T-helper 9 cell (primary cell): ENCODE measurements at places on chromosomes 3 and 15.

DNA sequence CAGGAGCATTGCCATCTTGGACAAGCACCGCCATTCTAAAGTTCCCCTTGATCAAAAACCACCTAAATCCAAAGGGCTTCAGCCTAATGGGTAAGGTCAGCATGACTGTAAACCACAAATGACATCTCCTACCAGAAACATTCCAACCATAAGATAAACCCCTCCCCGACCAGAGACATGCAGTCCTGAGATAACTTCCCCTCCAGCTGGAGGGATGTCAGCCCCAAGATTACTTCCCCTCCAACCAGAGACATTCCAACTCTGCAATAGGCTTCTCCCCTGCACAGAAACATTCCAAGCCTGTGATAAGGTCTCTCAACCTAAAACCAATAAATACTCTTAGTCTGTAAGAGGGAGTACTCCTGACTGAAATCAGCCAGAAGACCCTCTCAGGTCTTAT lies 62.7 kb upstream of the DNAJC19 start:
- no peak for DNase-seq

GRCh38 chr3:124815781-124816180 lies 71.4 kb downstream of the ITGB5 start:
- no peak for DNase-seq

DNA sequence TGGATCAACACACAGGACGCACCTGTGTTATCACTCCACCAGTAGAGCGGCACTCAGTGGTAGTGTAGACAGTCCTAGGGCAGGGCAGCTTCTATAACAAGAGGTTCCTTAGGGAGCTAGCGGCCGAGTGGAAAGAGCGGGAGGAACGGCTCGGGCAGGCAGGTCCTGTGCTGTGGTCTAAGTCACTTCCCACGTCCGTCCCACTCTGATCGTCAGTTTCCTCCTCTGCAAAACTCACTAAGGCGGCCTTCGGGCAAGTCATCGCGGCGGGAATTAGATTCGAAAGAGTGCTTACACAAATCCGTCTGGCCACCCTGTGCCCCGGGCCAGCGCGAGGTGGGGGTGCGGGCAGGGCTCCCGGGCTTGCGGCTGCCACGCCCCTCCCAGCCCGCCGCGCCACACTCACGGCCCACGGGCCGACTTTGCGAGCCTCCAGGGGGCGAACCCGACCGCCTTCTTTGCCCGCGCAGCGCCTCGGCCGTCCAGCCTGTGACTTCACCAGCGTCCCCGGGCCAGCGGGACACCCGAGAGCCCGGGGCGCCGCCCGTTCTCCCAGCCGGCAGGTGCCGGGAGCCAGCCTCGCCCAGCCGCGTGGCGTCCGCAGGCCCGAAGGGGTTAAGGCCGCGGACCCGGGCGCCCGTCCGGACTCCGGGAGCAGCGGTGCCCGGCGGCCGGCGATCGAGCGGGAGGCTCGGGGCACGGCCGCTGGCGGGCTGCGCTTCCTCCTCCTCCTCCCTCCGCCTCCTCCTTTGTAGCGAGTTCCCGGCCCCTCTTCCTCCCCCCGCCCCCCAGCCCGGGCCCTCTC lies 416 bp upstream of the CORO2B start:
- DNase-seq, result no peak

DNA sequence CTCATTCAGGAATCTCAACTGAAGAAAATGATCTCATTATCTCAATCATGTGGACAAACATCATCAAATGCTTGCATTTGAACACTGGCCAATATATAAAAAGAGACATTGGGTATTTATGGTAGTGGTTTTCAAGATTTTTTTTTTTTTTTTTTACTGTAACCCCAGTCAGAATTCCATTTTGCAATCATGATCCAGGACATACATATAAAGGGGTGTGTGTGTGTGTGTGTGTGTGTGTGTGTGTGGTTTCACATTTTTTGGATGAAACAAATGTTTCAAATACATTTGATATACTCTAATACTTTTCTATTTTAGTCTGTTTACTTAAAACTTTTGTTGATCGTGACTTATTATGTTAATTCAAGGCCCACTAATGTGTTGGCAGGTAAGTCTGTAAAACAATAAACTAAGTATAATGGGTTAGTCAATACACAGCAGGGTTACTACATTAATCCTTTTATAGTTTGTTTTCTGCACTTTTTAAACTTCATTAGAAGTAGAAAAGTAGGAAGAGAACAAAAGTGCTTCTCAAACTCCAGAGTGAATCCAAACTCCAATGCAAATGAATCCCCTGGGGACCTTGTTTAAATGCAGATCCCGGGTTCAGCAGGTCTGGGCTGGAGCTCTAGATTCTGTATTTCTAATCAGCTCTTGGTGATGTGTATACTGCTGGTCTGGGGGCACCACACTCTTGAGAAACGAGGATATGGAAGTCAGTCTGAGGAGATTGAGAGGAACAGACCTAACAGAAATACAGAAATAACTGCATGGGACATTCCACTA lies 17.6 kb downstream of the THRB start:
- DNase-seq, result no peak

- no peak for DNase-seq
Observed at GRCh38 chr3:105518806-105519418, 152.2 kb downstream of the ALCAM start.

GRCh38 chr3:63911509-63911872 lies 692 bp downstream of the SCAANT1 start:
- no peak for DNase-seq

GRCh38 chr15:42819786-42820185 lies 82.9 kb upstream of the CDAN1 start:
- no peak for DNase-seq

DNA sequence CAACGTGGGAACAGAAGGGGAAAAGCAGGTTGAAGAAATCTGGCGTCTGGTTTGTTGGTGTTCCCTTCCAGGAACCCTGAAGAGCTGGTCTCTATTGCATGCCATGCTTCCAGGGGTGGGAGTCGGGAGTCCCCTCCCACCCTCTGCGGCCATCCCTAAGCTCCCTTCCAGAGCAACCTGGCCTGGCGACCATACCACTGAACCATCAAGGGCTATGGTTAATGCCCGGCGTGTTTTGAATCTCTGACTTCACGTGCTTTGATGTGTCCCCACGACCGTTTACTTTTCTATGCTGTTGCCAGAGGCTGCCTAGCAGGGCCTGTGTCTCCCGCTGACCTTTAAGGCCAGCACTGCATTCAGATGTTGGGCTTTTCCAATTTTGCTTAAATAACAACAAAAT lies 696 bp upstream of the SNRK start:
- no peak for DNase-seq

DNA sequence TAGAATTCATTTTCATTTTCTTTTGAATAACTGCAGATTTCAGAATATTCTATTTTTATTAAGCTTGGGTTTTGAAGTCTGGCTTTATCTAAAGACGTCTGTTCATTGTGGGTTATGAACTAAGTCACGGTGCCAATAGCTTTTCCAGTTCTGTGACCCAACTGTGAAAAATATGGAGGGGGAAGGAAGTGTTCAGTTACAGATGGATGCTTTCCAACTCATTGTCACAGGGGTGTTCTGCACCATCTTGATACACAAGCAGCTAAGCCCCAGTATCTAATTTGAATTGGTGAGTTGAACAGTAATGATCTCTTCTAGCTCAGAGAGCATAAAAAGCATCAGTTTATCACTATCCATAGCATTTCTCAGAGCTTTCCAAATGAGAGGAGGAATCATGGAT lies 710.6 kb downstream of the EDEM1 start:
- DNase-seq, result no peak

- no peak for DNase-seq
Observed at GRCh38 chr15:59150185-59150584, 45.2 kb downstream of the CCNB2 start.

DNA sequence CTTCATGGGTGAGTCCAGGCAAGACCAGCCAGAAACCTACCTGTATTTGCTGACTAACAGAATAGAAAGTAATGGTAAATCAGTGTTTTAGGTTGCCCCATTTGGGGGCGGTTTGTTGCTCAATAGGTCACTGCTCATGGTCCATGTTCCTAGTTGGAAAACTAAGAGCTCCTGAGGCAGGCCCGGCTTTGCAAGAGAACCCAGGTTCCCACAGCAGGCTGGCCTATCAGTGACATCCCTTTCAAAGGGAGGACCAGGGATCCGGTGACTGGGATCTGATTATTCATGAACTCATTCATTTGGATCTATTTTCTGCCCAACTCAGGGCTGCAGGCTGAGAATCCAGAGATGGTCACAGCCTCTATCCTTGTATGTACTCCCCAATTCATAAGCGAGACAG lies 163.9 kb downstream of the WNT7A start:
- DNase-seq, result no peak

- no peak for DNase-seq
Observed at GRCh38 chr3:195867631-195868335, 40.6 kb downstream of the TNK2 start.

DNA sequence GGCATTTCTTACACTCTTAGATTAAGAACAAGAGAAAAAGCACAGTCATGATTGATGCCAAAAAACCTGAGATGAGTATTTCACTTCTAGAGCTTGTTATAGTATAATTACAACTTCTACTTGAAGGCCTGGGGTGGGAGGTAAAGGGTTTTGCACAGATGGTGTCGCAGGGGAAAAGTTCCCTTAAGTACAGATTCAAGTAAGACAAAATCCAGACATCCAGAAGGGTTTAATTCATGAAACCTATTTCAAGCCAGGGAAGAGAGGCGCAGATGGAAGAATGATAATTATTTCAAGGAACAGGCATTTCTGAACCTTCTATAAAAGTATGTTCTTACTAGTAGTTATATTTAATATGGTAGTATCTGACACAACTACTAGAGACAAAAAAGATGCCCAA lies 70.6 kb downstream of the TM4SF4 start:
- DNase-seq, result no peak

DNA sequence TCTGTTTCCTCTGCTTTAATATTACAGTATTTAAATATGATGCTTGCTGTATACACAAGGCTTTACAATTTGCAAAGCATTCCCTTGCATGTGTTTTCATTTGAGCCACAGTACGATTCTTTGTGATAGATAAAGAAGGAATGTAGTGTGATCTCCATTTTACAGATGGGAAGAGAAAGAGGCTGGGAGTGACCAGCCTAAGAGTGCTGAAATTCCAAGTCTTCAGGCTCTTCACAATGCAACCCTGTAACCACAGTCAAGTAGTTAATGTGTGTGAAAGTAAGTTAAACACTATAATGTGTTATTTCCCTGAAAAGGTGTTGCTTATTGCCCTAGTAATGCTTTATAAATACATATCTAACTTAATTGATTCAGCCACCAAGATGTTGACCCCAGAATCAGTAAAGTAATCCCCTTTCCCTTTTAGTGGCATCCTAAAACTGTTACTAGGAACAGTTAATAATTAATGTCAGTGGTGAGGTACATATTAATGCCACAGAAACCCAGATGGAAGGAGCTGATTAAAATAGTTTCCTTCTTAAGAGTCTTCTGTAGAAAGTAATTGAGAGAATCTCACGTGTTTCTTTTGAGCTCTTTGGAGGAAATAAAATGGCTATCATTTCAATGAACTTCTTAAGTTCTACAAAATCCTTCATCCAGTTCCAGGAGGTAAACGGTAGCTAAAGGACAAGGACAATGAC lies 110.4 kb downstream of the IL12A start:
- no peak for DNase-seq

DNA sequence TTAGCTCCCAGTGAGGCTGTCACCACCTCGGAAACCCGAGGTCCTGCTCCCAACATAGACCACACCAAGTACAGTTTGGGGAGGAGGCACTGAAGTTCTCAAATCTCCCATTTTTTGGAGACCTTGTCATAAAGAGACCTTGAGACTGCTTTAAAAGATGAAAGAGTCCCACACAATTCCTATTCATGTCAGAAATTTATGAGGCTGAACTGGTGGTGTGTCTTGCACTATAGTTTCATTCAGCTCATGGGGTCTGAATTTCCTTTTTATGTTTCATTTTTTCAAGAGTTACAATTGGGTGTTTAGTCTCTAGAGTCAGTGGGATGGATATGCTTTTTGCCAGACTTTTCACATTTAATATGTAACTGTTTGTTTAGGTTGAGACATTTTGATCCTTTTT lies 318.1 kb upstream of the LRRFIP2 start:
- no peak for DNase-seq

DNA sequence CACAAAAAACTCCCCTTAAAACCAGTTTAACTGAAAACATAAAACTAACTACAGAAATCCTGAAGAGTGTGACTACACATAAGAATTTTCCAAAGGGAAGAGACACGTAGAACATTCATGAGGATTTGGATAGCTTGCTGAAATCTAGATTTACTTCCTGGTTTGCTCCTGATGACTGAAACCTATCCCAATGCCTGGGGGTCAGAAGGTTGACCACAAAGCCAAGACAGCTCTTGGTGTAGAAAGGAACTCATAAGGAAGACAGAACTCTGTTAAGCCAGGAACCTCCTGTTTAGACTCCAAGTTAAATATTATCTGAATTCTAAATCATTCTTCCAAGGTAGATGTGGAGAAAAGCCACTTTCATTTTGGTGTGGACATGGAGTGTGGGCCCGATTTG lies 92.8 kb downstream of the TFG start:
- DNase-seq, result no peak

- DNase-seq, result no peak
Observed at GRCh38 chr3:45104715-45105711, 41.2 kb downstream of the CDCP1 start.

DNA sequence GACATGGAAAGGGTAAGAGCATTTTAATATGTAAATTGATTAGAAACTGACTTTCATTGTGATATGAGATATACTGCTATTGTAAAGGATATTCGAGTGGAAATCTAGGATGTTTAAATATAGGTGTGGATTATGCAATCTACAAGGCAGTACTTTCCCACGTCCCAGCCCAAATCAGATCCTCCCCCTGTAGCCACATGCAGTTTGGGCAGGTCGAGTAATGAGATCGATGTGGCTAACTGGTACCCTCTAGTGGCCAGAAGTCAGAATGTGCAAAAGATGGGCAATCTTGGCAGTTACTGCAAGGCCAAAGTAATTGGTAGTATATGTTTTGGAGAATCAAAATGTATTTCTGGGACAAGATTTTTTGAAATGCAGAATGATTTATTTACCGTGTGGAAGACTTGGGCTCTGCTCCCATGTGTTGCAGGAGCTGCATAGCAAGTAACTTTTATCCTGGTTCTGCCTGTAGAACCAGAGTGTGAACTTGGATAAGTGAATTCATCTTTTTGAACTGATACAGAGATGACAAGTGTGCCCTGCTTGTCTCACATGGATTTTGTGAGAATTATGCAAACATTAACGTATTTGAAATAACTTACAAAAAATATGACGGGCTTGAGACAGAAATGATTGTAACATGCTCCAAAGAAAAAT lies 94.5 kb upstream of the ADAMTSL3 start:
- DNase-seq, result no peak

- no peak for DNase-seq
Observed at GRCh38 chr3:184222521-184222920, 6.9 kb upstream of the VWA5B2 start.

DNA sequence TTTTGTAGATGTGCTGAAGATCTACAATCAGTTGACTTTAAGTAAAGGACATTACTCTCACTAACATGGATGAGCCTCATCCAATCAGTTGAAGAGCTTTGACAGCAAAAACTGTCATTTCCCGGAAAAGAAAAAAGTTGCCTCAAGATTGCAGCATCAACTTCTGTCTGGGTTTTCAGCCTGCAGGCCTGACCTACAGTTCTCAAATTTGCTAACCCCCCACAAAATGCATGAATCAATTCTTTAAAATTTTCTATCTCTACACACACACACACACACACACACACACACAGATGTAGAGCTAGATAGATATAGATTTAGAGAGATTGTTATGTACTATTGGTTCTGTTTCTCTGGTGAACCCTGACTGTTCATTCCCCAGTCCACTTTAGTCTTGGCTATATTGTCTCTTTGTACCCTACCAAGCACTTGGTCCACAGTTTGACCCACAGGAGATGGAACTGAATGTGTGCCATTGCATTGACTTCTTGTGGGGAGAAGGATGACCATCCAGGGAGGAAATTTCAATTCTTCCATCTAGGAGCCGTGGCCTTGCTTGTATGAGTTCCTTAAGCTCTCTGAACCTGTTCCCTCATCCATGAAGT lies 228.3 kb downstream of the CLSTN2 start:
- DNase-seq, result no peak
